Hematopoietic multipotent progenitor cell treated with erythropoietin and hydrocortisone succinate and interleukin-3 and kit ligand, for 15 days (in vitro differentiated cells): ENCODE measurements at places on chromosomes 12 and 14.

GRCh38 chr14:61047021-61047420, 66.0 kb downstream of the SLC38A6 start:
- DNase-seq = no peak

DNA sequence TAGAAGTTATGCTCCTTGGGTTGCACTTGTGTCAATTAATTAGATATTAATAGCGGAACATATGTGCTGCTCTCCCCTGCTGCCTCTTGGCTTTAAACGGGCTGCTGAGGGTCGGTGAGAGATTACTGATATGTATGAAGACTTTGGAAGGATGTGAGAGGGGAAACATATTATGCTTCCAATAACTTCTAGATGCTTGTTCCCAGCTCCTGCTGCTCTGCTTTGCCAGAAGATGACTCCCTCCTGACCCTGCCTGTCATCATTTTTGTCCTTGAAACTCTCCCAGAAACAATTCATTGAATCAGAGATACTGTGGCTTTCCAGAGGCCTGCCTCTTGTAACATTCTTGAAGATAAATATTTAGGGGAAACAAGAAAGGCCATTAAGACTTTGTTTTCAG, 300.1 kb upstream of the STXBP6 start:
- no peak for DNase-seq

- DNase-seq = no peak
Measured at GRCh38 chr12:27076928-27077327, 5.5 kb downstream of the C12orf71 start.

- no peak for DNase-seq
Measured at GRCh38 chr12:113935459-113935858, 30.7 kb downstream of the RBM19 start.

DNA sequence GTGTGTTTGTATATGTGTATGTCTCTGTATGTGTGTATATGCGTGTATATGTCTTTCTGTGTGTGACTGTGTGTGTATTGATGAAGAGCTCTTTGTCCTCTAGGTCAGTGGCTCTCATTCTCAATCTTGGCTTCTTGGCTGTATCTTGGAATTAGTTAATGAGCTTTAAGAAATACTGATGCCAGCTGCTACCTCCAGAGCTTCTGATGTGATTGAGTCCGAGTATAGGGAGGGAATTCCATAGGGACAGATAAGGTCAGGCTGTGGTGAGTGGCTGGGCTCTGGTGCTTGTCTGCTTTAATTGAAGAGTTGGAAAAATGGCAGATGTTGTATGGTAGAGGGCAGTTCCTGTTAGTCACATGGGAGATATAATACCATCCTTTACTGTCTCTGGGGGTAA, 140.1 kb downstream of the C12orf75 start:
- no peak for DNase-seq

GRCh38 chr12:65335021-65335714, 56.7 kb downstream of the MSRB3 start:
- no peak for DNase-seq

DNA sequence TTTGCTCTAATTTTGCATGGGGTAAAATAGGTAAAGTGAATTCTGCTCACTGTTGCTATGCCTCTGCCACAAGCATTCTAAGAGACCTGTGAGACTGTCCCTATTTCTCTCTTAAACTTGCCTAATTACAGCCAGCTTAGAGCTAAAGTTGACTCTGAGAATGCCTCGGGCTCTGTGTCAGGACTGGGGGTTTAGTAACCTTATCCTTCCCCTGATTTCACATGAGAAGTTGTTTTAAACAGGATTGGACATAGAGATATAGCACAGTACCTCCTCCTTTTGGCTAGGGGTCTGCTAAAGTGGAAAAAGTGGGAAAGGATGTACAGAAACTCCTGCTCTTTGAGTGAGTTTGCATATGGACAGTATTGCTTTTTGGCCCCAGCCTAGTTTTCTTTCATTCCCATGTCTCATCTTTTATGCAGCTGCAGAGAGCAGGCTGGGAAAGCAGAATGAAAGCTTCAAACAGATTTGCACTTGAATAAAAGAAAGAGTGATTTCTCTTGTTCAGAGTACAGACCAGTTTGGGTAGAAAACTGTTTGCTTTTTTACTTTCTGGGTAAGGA, 122.0 kb downstream of the RAD51B start:
- no peak for DNase-seq

DNA sequence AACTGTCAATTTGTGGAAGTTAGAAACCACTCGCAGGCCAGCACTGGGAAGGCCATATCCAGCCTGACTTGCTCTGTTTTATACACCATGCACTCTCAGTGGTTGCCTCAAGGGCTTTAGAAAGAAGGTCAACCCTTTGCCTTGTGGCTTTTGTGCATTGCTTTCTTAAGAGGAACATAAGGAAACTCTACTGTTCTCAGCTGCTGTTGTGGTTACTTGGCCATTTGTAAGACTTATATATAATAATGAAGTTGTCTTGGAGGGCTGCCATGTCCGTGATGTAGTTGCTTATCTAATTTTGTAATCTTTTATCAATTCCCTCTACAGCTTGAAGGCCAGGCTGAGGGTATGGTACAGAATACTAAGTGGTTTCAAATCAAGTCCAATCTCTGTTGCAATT, 637.8 kb downstream of the DIO2 start:
- DNase-seq = no peak

GRCh38 chr12:53200107-53200457, 7.0 kb downstream of the ITGB7 start:
- no peak for DNase-seq

- DNase-seq = no peak
Measured at GRCh38 chr14:102875652-102876051, 46.8 kb upstream of the AMN start.

DNA sequence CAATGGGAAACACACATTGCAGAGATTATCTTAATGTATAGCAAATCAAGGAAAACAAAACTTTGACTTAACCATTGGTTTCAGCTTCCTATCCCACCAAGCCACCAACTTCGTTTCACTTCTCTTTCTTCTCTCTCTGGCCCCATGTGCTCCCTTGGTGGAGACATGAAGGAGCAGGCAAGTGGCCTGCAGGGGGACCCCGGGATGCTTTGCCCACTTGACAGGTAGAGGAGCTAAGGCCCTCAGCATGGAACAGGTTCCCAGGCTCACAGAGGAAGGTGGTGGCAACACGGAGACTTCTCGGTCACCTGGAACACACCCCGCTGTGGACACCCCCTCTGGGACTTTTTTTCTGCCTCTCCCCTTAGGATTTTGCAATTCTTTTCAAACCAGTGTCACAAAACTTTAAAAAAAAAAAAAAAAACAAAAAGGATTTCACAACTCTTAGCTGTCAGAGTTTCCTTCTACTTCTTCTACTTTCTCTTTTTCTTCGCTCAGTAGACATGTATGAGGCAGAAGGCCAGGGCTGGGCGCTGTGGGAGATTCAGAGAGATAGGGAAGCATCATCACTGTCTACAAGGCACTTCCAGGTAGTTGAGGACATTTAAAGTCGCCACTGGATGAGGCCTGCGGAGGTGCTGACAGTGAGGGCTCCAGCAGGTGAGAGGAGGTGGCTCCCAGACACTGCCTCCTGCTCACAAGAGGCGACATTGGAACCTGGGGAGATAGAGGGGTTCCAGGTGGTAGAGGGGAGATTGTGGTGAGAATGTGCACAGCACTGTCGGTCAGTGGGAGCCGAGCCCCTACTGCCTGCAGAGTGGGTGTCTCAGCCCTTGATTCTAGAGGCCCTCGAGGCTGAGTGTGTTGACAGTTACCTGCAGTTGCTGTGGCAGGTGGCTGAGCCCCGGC, 119.6 kb downstream of the GCH1 start:
- no peak for DNase-seq

- DNase-seq = peak; percentile 69
Measured at GRCh38 chr12:42332301-42333285, 6.6 kb downstream of the PPHLN1 start.

DNA sequence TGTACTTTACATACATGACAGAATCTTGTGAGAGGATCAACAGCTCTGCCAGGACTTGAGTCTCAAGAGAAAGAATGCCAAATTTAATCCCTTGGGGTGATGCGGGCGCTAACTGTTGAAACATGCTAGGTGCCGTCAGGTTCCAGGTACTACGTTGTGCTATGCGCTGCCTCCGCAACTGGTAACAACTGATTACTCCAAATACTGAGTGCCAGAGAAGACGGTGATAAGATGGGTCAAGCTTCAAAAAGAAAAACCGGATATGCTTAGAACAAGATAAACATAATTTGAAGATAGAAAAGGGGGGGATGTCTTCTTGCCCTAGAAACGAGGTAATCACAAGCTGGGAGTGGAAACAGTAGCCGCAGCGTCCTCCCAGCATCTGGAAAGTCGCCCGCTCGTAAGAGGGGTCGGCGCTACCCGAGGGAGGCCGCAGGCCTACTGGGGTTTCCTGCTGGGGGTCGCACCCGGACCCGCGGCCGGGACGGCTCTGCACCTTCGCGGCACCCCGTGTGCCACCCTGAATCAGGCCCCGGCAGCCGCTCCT, 678 bp downstream of the ZBTB25 start:
- DNase-seq = peak; percentile 36

DNA sequence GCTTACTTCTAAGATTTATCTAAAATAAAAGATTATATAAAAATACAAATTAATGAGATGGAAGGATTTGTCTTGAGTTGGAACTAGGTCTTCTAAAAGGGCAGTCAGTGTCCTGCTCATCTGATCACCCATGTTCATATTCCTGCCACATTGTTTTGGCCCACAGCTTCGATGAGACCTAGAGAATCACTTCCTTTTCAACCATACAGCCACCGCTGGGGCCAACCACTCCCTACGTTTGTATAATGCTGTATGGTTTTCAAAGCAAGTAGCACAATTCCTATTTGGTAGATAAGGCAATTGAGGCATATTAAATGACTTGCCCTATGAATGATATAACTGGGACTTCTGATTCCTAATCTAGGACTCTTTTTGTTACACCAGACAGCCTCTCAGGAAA, 249.4 kb downstream of the ZFP36L1 start:
- no peak for DNase-seq

GRCh38 chr14:102426796-102427195, 64.1 kb downstream of the TECPR2 start:
- DNase-seq = no peak

DNA sequence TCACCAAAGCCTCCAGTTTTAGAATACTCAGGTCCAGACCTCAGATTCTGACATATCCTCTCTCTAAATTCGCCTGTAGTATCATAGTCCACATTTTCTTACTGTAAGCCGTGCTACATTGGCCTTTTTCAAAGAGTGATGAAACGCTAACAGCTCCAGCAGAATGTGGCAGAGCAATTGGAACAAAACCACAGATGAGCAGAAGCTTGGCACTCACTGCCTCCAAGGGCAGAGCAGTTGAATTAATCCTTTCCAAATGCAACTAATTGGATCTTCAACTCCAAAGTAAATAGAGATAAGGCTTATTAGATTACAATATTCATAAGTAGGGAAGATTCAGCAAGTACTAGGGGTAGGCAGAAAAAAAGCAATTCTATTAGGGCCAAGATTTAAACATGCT, 128.3 kb downstream of the SLC35F4 start:
- no peak for DNase-seq

- no peak for DNase-seq
Measured at GRCh38 chr12:12661086-12661856, 34.7 kb downstream of the GPR19 start.

DNA sequence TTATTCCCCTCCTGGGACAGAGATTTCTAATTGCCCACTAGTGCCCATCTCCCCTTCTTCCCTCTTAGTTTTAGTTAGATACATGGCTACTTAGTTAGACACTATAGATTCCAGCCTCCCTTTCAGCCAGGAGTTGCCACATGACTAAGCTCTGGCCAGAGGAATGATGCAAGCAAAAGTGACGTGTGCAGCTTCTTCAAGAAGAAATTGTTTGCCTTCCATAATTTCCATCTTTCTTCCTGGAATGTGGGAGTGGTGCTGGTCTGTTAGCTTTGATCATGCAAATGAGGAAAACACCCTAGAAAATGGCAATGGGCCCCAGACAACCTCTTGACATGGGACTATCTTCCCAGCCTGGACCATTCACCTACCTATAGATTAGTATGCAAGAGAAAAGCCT, 21.4 kb downstream of the CCDC177 start:
- DNase-seq = no peak

DNA sequence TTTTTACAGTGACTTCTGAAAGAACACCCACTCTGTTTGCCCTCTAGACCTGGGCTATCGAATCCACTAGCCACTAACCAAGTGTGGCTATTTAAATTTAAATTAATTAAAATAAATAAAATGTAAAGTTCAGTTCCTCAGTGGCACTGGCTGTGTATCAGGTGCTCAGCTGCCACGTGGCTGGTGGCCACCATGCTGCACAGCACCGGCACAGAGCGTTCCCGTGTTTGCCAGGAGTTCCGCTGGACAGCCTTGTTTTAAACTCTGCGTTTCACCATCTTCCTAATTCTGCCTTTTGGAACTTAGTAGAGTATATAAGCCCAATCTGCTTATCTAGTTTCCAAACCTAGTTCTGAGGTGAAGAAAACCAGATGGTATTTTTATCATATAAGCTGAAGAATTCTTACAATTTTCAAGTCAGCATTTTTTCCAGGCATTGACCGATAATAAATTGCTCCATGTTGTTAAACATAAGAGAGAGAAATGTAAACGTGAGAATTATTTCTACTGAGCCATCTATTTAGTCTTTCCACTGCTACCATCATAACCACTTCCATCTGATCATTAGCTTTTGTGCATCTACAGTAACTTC, 339.0 kb downstream of the CACNA1C start:
- no peak for DNase-seq

DNA sequence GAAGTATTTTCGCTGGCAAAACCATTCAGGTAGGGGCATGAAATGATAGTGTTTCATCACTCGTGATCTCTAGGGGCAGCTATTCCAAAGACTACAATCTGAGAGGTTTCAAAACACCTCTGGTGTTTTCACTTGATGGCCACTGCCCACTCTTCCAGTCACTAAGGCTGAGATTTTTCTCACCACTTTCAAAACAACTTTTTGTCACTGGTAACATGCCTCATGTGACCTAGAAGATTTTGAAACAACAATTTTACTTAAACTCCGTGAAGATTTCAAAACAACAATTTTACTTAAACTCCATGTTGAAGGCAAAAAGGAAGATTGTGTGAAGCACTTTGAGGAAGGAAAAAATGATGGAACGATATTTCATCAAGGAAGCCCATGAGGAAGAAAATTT, 1.2 kb upstream of the IRAK3 start:
- DNase-seq = no peak

DNA sequence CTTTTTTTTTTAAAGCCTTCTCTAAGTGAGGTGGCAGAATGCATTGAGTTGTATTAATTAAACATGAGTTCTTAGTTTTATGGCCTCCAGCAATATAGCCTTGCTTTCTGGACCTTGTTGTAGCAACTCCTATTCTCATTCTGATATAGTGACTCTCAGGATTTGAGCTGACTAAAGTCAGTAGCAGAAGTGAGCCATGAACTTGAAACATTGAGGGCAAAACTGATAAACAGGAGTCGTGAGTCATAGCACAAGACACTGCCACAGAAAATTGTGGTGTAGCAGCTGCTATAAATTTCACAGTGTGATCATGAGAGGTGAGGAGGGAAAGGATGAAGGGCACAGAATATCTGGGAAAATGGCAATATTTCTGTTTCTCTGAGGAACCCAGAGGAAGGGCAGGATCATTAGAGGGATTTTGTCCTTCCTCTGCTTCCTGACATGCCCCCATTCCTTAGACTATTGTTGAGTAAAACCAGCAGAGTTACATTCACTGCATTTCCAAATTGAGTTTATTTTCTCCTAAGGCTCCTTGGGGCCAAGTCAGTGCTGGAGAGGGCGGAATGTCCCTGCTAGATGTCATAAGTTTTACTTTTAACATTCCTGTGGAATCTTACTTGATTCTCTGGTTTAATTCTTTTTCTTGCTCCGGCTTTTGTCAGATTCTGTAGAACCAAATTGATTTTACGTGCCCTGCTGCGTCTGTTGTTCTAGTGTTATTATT, 7.5 kb downstream of the KLRG1 start:
- no peak for DNase-seq
